ENCODE measurements at places on chromosomes 1 and 21.

DNA sequence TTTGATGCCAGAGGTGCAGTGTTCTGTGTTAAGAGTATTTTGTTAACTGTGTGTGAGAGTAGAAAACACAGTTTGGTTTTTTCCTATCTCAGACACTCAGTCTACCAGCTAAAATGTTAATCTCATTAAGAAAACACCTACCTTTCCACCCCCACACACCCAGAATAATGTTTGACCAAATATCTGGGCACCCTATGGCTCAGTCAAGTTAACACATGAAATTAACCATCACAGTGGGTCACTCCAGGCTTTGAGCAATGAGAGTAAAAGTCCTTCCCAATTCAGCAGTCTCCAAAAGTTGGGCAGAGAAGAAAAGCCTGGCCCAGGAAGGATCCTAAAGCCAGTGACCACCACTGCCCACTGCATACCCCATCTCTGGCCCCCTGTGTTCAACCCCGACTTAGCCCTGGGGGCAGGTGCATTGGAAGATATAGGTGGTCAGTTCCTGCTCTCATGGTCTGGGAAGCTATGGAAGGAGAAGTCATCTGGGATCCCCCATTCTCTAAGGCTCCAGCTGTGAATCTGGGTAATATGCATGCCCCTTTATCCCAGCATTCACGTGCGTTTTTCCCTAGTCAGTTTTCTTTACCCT, 50.2 kb upstream of the CSF3R start:
- DNase-seq = no peak

DNA sequence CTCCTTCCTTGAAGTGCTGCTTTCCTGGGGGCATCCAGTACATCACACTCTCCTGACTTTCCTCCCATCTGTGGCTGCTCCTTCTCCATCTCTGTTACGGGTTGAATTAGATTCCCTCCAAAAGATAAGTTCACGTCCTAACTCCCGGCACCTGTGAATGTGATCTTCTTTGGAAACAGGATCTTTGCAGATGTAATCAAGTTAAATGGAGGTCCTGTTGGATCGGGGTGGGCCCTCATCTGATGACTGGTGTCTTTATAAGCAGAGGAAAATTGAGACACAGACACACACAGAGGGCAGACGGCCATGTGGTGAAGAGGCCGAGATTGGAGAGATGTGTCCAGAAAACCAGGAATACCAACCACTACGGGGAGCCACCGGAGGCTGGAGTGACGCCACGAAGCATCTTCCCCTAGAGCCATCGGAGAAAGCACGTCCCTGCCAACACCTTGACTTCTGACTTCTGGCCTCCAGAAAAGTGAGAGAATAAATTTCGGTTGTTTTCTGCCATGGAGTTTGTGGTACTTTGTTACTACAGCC, 36.0 kb downstream of the ZBTB18 start:
- no peak for DNase-seq

DNA sequence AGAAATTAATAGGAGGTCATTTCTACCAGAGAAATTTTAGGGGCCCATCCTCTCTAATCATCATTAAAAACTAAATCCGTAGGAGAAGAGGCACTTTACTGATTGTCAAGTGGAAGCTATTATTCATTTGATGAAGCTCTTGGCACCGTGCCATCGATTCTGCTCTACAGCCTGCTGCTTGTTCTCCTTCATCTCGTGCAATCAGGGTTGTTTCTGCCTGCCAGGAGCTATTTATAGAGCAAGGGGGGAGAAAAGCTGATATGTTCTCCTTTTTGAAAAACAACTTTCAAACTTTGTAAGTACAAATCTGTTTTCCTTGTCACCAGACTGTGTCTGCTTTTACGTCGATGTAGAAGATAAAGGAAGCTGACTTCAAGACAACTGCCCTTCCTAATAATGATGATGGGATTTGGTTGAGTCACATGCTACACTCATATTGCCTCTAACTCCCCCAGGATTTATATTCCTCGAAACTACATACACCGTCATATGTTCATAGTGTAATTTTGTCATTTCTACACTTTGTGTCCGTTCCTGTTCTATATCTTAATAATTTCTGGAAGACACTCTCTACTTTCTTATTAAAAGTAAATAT, 169.6 kb upstream of the LHX8 start:
- no peak for DNase-seq

- peak; percentile 71 for DNase-seq
These were observed 71.8 kb downstream of the CD58 start for GRCh38 chr1:116498789-116499628.

GRCh38 chr1:6454856-6455751, 10.9 kb downstream of the TNFRSF25 start:
- no peak for DNase-seq

DNA sequence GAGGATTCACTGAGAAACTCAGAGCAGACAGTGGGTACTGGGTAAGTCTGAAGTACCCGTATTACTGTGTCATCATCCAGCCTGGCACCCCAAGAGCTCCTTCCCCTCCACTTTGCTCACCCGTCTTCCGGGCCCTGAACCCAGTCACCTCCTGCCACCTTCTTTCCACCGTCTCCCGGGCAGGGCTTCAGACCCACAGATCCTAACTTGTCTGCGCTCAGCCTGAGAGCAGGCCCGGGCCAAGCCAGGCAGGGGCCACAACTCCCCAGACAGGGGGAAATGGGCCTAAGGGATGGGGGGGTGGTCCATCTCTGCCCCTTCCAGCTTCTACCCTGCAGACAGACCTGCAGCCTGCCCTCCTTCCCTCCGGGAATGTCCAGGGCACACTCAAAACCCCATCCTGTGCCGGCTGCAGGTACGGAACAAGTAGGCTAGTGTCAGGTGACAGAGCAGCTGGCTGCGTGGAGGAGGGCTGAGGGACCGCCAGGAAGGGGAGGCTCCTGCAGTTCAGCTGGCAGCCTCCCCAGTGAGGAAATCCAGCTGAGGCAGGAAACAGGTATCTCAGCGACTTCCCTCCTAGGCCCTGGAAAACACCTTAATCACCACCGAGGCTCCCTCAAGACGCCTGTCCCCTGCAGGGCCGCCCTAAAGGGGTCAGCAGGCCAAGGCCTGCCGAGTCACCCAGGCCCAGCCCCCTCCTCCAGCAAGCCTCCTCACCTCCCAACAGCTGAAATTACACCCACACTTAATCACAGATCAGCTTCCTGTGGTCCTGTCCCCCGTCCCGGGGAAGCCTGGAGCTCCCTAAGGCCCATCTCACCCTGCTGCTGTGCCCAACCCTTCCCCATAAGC, 3.5 kb downstream of the HSPG2 start:
- no peak for DNase-seq
